ENCODE measurements at places on chromosomes 16 and 17.

- no peak for DNase-seq
Observed at GRCh38 chr17:75738218-75738802, 17.1 kb downstream of the ITGB4 start.

DNA sequence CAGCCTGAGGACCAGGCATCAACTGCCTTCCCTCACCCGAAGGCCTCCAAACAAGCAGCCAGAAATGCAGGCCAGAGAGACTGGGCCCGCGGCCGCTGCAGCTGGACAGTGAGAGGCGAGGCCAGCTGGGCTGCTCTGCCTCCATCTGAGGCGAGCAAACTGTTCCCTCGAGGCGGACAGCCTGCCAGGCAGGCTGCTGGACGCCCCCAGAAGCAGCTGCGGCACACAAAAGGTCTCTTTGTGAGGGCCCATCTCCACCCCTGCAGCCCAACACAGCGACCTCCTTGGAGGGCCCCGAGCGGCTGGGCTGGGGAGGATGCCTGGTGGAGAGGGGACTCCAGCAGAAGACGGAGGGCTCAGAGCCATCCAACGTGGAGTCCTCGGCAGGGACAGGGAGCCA is 4.7 kb downstream of the CORO7 start:
- DNase-seq, result peak; percentile 37

- DNase-seq, result no peak
Observed at GRCh38 chr16:54987081-54987480, 56.4 kb downstream of the IRX5 start.

- DNase-seq, result no peak
Observed at GRCh38 chr17:37219876-37220606, 155.7 kb upstream of the C17orf78 start.

- DNase-seq, result no peak
Observed at GRCh38 chr17:71427801-71428200, 693.0 kb upstream of the SOX9 start.

Measured in SK-N-SH (cell line).